ENCODE measurements at places on chromosomes 6 and 20. TPM values are rescaled to one million over a fixed set of nuclear protein-coding genes. Genes with fewer than 3 reads are reported as not detected.

The BIRC7 gene
- not detected for total RNA-seq

The DEFB129 gene
- not detected for total RNA-seq

The COL21A1 gene
- not detected for total RNA-seq

The KCNS1 gene
- 0.33 TPM for total RNA-seq

The C6orf132 gene
- 0.17 TPM for total RNA-seq

The SASH1 gene
- 0.20 TPM for total RNA-seq

The PI16 gene
- not detected for total RNA-seq

The OTOR gene
- not detected for total RNA-seq

The TRIM40 gene
- not detected for total RNA-seq

The FBXO9 gene
- total RNA-seq, result 74.9 TPM

The PSORS1C2 gene
- not detected for total RNA-seq

The WFDC12 gene
- total RNA-seq, result not detected

The TOP1 gene
- 77.5 TPM for total RNA-seq

The THEMIS gene
- 44.2 TPM for total RNA-seq

The UNC5CL gene
- total RNA-seq, result 2.4 TPM

The ZBTB12 gene
- 2.9 TPM for total RNA-seq

The TMEM14C gene
- total RNA-seq, result 27.4 TPM

The KHDC1 gene
- 3.7 TPM for total RNA-seq

The VGLL2 gene
- not detected for total RNA-seq

The DEFB132 gene
- not detected for total RNA-seq

The HTR1E gene
- not detected for total RNA-seq

The KIF13A gene
- 33.6 TPM for total RNA-seq

The DEFB121 gene
- total RNA-seq, result not detected

The PBOV1 gene
- not detected for total RNA-seq

The FAM50B gene
- total RNA-seq, result 5.3 TPM

The NANP gene
- 4.8 TPM for total RNA-seq

The PLEKHG1 gene
- total RNA-seq, result 3.3 TPM

The PROKR2 gene
- not detected for total RNA-seq

The C20orf202 gene
- total RNA-seq, result 0.40 TPM

The EFCAB8 gene
- total RNA-seq, result 0.78 TPM

The PLCB4 gene
- not detected for total RNA-seq

The ENPP1 gene
- 9.5 TPM for total RNA-seq

The C20orf144 gene
- total RNA-seq, result 0.12 TPM

The HSPA1L gene
- total RNA-seq, result 4.1 TPM
